ENCODE measurements at places on chromosomes 13 and 19.
A peak's percentile ranks its signal among the peaks of the same experiment; 100 is the strongest.

DNA sequence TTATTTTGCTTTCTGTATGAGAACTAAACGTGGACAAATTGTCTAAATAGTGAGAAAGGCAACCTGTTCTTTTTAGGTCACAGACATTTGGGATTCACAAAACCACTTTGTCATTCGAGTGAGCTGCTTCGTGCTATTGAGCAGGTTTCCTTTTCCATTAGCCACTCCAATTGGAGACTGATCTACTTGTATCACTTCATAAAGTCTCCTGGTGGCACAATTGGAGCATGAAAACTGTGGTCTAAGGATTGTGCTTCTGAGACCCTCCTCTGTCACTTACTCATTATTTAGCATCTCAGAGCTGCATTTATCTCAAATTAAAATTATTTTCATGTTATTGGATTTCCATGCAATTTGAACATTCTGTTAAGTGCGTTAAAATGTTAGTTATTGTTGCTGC is 397.7 kb downstream of the TDRD3 start:
- DNase-seq, result no peak

DNA sequence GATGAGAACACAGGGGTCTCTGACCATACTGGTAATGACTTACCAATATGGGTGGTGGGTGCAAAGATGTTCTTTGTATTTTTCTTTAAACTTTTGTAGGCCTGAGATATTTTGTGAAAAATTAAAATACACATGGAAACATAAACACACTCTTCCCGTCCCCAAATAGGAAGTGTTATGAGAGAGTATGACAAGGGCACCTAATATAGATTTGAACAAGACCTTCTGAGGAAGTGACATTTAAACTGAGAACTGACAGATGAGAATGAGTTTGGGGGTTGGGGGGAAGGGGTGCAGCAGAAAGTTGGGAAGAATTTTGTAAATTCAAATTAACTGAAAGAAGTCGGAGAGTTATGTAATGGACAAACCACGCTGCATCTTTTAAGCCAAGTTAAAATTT is 224.2 kb downstream of the RGCC start:
- no peak for DNase-seq

- DNase-seq, result no peak
These were observed 44.9 kb upstream of the ZNF91 start for GRCh38 chr19:23440207-23440606.

- DNase-seq, result peak; percentile 25
These were observed 22.3 kb upstream of the TFDP1 start for GRCh38 chr13:113562085-113562749.

DNA sequence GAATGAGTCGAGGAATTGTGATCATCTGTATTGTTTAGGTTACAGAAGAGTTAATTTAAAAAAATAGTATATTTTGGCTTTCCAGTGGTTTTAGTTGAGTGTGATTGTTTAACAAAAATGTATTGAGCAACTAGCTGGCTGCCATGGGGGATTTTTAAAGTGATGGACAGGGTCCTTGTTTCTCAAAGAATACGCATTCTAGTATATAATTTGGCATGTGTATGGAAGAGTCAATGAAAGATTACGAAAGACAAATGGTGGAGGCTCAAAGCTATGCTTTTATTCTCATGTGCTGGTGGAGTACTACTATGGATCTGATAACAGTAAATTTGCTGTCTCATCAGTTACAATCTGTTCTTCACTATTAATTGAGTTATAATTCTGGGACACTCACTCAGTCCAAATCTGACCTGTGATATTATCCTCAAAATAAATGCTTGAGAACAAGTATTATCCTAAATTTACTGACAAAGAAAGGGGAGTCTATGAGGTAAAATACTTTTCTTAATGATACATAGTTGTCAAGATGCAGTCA is 240.0 kb downstream of the GPC6 start:
- no peak for DNase-seq

GRCh38 chr19:29320618-29321017 is 107.7 kb upstream of the UQCRFS1 start:
- DNase-seq, result no peak

- no peak for DNase-seq
These were observed 16.2 kb downstream of the PSPC1 start for GRCh38 chr13:19766591-19766990.

Measured in stimulated activated CD4-positive, alpha-beta T cell treated with anti-CD3 and anti-CD28 coated beads, Interleukin-12 subunit alpha, Interleukin-12 subunit beta, amount 100 ng/mL, for 4 hours (primary cell).